K562 (cell line): ENCODE measurements at places on chromosomes 2 and 18. TPM values are rescaled to one million over a fixed set of nuclear protein-coding genes. Genes with fewer than 3 reads are reported as not detected.

DNA sequence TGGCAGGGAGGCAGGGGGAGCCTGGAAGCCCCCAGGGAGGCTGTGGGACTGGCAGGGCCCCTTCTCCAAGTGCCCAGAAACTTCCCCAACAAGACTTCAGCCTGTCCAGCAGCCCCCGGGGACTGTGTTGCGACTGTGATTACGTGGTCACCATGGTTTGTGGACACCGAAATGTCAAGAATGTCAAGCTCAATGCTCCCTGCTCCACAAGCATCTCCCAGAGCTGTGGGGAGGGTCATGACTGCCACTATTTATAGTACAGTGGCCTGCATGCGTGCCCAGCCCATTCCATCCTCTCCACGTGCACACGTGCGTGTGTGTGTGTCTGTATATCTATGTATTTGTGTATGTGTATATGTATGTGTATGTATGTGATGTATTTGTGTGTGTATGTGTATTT lies 93.8 kb upstream of the MBOAT2 start:
- H3K27ac ChIP-seq: no peak overlapping the region
- H3K4me3 ChIP-seq: no peak overlapping the region
- no peaks in the 10 kb centered on the region for H3K36me3 ChIP-seq
- H3K4me1 ChIP-seq: no peaks in the 10 kb centered on the region
- H3K27me3 ChIP-seq: no peaks in the 10 kb centered on the region
- no peak for DNase-seq

The DSC1 gene
- not detected in 2 replicates for total RNA-seq

DNA sequence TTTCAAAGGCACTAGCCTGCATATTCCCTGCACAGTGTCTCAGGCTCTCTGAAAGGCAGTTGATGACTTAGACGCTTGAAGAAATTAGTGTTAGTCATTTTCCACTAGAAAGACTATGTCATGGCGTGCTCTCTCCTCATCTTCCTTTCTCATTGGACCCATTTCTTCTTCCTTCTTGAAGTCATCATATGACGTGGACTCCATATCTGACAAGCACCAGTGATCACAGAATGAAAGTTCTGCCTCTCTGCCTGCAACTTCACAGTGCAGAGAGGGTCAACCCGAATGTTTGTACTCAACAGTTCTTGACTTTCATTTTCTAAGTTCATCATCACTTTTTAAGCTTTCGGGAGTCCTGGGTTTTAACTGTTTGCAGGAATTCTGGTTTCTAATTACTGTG lies 63.7 kb upstream of the CYRIA start:
- no peak overlapping the region for H3K4me3 ChIP-seq
- H3K36me3 ChIP-seq: no peaks in the 10 kb centered on the region
- H3K4me1 ChIP-seq: no peaks in the 10 kb centered on the region
- peaks cover 2% of the 10 kb centered on the region; the same call in 2 of the 3 replicates for H3K27me3 ChIP-seq
- no peak overlapping the region for H3K27ac ChIP-seq
- DNase-seq: no peak

The ACVR1 gene
- 12.0 and 14.3 TPM in 2 replicates for total RNA-seq

- H3K36me3 ChIP-seq: no peaks in the 10 kb centered on the region
- no peaks in the 10 kb centered on the region; the same call in 1 of the 2 replicates for H3K4me1 ChIP-seq
- H3K27ac ChIP-seq: no peak overlapping the region
- H3K27me3 ChIP-seq: no peaks in the 10 kb centered on the region
These were observed 61.3 kb downstream of the NEDD4L start for GRCh38 chr18:58105206-58105887.

The DUSP19 gene
- total RNA-seq: 3.5 and 4.7 TPM in 2 replicates

DNA sequence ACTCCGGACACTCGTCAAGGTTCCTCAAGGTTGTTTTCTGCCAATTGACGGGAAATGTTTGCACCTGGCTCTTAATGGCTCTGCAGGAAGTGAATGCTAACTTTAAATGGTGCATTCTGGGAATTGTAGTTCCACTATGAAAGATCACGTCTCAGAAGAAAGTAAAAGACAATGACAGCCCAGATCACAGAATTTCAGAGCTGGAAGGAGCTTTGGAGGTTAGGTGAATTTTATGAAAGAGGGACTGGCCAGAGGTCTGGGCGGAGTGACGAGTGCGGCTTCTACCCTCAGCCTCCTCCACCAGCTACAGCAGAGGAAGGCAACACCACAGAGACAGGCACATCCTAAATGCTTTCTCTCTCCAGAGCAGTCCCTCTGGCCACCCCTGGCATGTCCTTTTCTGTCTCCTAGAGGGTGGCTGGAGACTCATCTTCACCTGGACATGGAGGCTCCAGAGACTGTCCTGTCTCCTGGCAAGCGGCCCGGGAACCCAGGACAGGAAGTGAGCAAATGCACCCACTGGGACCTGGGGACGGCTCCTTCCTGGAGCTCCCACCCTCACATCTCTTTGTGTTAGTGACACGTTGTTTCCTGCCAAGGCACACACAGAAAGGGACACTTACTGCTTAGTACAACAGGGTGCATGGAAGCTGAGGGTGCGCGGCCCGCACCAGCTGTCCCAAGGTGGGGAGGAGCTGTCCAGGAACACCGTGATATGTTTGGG lies 19.4 kb downstream of the THAP4 start:
- no peak for DNase-seq
- H3K4me3 ChIP-seq: no peak overlapping the region
- no peaks in the 10 kb centered on the region for H3K27me3 ChIP-seq
- H3K4me1 ChIP-seq: peaks cover 7% of the 10 kb centered on the region; the same call in 1 of the 3 replicates
- peaks cover 35% of the 10 kb centered on the region; the same call in 2 of the 3 replicates for H3K36me3 ChIP-seq

GRCh38 chr2:24797644-24798043 lies 4.4 kb downstream of the CENPO start:
- peaks cover 53% of the 10 kb centered on the region; the same call in 2 of the 3 replicates for H3K36me3 ChIP-seq
- no peak overlapping the region for H3K4me3 ChIP-seq
- H3K4me1 ChIP-seq: peaks cover 4% of the 10 kb centered on the region
- DNase-seq: no peak

DNA sequence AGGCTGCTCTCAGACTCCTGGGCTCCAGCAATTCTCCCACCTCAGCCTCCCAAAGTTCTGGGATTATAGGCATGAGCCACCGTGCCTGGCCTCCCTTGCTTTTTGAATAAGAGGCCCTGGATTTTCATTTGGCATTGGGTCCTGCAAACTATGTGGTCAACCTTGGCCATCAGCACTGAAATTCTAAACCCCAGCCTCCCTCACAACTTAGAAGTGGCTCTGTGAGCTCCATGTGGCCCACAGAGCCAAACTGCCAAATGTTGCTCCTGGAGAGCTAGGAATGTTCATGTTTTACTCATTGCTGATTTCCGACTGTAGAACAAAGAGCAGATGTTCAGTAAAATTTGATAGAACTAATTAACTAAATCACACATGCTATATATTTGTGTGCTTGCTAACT lies 210.6 kb upstream of the AGAP1 start:
- H3K4me3 ChIP-seq: no peak overlapping the region
- H3K27me3 ChIP-seq: no peaks in the 10 kb centered on the region; the same call in 1 of the 2 replicates
- H3K4me1 ChIP-seq: no peaks in the 10 kb centered on the region
- H3K27ac ChIP-seq: no peak overlapping the region

The ZSWIM2 gene
- total RNA-seq: not detected in 2 replicates

DNA sequence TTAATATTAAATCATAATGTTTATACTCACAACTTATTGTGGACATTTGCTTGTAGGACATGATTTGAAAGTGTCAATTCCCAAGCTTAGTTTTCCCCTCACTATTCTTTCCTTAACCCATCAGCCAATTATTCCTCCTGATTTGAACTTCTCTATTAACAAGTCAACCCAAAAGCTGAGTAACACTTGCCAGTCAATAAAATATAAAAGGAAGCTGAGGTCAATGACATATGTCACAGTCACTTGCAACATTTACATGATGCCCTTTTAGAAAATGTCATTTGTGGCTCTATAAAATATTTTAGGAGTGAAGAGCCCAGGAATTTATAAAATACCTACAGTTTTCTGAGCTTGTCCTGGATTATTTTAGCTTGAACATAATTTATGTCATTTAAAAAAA lies 7.2 kb downstream of the CCDC68 start:
- H3K27me3 ChIP-seq: no peaks in the 10 kb centered on the region
- no peaks in the 10 kb centered on the region for H3K36me3 ChIP-seq
- DNase-seq: no peak
- H3K4me3 ChIP-seq: no peak overlapping the region
- no peak overlapping the region for H3K27ac ChIP-seq

The CCDC102B gene
- total RNA-seq: 0.65 and 0.69 TPM in 2 replicates

- H3K36me3 ChIP-seq: peaks cover 47% of the 10 kb centered on the region; the same call in 2 of the 3 replicates
- no peak for DNase-seq
- no peaks in the 10 kb centered on the region for H3K4me1 ChIP-seq
- H3K27me3 ChIP-seq: no peaks in the 10 kb centered on the region
These were observed 337.2 kb downstream of the NBAS start for GRCh38 chr2:15223887-15224286.

- DNase-seq: no peak
- peaks cover 41% of the 10 kb centered on the region for H3K27me3 ChIP-seq
- H3K27ac ChIP-seq: no peak overlapping the region
- no peaks in the 10 kb centered on the region for H3K36me3 ChIP-seq
These were observed 26.4 kb downstream of the THNSL2 start for GRCh38 chr2:88196490-88197087.

DNA sequence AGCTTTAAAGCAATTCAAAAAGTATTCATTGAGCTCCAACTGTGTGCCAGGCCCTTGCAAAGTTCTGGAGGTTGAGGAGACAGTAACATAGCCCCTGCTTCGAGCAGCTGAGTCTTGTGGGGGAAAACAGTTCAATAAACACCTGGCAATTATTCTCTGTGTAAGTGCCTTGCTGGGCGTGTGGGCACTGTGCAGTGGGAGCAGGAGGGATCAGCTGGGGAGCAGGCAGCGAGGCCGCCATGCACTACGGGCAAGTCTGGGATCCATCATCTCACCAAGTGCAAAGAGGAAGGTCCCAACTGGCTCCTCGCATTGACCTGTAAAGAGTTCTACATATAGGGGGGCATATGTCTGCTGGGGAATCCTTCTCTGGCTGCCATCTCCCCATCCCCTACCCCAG lies 342.2 kb upstream of the HS6ST1 start:
- no peaks in the 10 kb centered on the region for H3K4me1 ChIP-seq
- H3K27me3 ChIP-seq: peaks cover 2% of the 10 kb centered on the region; the same call in 1 of the 3 replicates
- H3K27ac ChIP-seq: no peak overlapping the region
- H3K4me3 ChIP-seq: no peak overlapping the region

- no peaks in the 10 kb centered on the region for H3K27me3 ChIP-seq
- no peak overlapping the region for H3K4me3 ChIP-seq
- H3K4me1 ChIP-seq: no peaks in the 10 kb centered on the region
These were observed 1.8 kb upstream of the IAH1 start for GRCh38 chr2:9472511-9472910.

- H3K27ac ChIP-seq: no peak overlapping the region
- no peaks in the 10 kb centered on the region for H3K36me3 ChIP-seq
- H3K27me3 ChIP-seq: no peaks in the 10 kb centered on the region
- H3K4me1 ChIP-seq: peaks cover 2% of the 10 kb centered on the region
These were observed 5.4 kb upstream of the IL1R1 start for GRCh38 chr2:102137138-102137537.

DNA sequence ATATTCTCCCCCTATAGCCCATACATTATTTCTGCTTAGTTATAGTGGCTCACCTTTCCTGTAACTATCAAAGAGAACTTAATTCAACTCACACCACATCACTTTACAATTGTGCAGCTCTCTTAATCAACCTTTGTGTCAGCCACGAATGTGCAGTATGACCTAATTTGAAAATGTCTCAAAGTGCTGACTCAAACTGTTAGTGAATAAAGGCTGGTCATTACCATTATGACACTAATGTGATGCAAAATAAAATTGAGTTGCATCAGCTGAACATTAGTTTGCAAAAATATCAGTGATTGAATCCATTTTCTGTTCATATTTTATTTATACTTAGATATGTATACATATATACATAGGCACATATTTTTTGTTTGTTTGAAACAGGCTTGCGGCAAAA lies 251.8 kb downstream of the MEIS1 start:
- DNase-seq: no peak
- H3K27me3 ChIP-seq: no peaks in the 10 kb centered on the region
- H3K4me1 ChIP-seq: no peaks in the 10 kb centered on the region
- no peak overlapping the region for H3K27ac ChIP-seq
- no peaks in the 10 kb centered on the region for H3K36me3 ChIP-seq

The DAPL1 gene
- not detected in 2 replicates for total RNA-seq

The SIGLEC15 gene
- not detected in 2 replicates for total RNA-seq

The ZBTB7C gene
- total RNA-seq: not detected in 2 replicates

The LBX2 gene
- 5.5 and 6.2 TPM in 2 replicates for total RNA-seq

The PGAP1 gene
- 0.64 and 0.74 TPM in 2 replicates for total RNA-seq

GRCh38 chr2:45452866-45453265 lies 158.2 kb downstream of the SRBD1 start:
- H3K4me1 ChIP-seq: no peaks in the 10 kb centered on the region
- H3K27me3 ChIP-seq: no peaks in the 10 kb centered on the region
- no peak overlapping the region for H3K27ac ChIP-seq
- no peak overlapping the region for H3K4me3 ChIP-seq
- DNase-seq: no peak
- H3K36me3 ChIP-seq: no peaks in the 10 kb centered on the region

- no peak overlapping the region for H3K4me3 ChIP-seq
- H3K27me3 ChIP-seq: no peaks in the 10 kb centered on the region
- no peak overlapping the region for H3K27ac ChIP-seq
These were observed 65.1 kb upstream of the STAM2 start for GRCh38 chr2:152240559-152241231.

The IL18R1 gene
- total RNA-seq: 2.5 and 4.5 TPM in 2 replicates

The CD207 gene
- not detected in 2 replicates for total RNA-seq

DNA sequence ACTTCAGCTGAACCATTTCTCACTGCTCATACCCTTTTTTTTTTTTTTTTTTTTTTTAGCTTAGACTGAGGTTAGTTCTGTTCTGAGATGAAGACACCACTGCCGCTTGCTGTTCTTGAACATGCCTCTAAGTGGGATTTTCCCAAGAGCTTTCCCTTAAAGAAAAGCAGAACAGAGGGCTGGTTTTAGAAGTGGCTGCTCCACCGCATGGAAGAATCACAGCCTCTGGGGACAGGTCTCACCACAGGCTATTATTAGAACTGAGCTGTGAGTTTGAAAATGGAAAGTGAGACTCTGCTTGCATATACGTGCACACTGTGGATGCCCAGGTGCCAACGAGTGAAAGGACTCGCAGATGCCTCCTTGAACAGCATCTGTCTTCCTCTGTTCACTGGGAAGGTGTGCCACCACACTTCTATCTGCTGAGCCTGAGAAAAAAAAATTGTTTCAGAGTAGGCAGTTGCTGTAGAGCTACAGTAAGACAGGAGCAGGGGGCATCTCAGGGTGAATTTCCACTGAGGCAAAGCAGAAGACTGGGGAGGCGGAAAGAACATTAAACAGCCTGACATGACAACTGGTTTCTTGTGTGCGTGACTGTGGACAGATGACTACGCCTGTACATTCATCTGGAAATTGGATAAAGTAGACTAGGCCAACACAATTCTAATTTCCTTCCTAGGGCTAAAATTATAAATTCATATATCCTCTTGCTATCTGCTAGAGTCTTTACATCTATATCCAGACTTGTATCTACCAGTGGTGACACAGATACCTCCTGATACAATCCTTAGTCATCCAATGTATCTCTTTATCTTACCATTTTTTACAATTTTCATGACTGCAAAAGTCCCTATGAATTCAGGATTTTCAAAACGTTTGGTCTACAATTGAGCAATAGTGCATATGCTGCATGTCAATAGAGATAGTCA lies 1045.7 kb upstream of the CELF4 start:
- H3K27ac ChIP-seq: no peak overlapping the region
- DNase-seq: no peak
- H3K27me3 ChIP-seq: no peaks in the 10 kb centered on the region
- H3K4me3 ChIP-seq: no peak overlapping the region
- no peaks in the 10 kb centered on the region for H3K4me1 ChIP-seq

The TSPYL6 gene
- 8.8 and 9.4 TPM in 2 replicates for total RNA-seq

The GPR55 gene
- total RNA-seq: 0.07 and 0.18 TPM in 2 replicates

- H3K27me3 ChIP-seq: no peaks in the 10 kb centered on the region
- no peak for DNase-seq
- no peaks in the 10 kb centered on the region for H3K36me3 ChIP-seq
- no peaks in the 10 kb centered on the region for H3K4me1 ChIP-seq
These were observed 4.3 kb downstream of the COL3A1 start for GRCh38 chr2:188978291-188979081.
